M059J (cell line): ENCODE measurements at places on chromosomes 11 and 22. TPM values are rescaled to one million over a fixed set of nuclear protein-coding genes. Genes with fewer than 3 reads are reported as not detected.
A peak's percentile ranks its signal among the peaks of the same experiment; 100 is the strongest.

DNA sequence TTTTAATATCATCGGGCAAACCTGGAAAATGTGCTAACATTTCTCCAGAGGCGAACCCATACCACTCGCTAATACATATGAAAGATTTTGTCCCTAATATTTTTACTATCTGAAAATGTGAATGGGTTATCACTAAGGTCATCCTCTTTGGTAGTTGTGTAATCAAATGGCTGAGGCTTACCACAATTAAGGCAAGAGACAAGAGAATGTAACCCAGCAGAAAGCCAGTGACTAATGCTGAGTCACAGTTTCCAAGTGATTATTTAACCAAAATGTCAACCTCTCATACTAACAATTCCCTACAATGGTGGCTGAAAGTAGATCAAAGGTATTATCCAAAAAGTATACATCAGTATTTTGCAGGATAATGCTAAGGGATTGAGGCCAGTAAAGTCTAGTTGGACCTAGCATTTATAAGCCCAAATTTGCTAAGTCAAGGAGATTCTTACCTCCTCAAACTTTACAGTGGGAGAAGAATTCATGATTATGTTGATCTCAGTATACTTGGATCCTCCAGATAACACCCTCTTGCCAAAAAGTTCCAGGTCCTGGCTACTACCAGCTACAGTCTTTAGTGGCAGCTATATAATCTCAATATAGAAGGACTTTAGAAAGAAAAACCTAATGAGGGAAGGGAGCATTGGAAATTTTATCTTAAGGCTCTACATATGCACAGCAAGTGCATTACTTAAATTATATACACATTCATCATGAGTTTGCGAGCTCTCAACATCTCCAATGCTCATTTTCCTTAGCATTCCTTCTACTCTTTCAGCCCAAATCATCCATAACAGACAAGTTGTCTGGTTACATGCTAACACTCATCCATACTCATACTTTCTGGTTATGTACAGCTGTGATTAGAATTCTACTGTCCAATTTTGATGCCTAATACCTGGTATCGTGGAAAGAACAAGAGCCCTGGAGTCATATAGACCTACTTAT is 25.4 kb downstream of the SIK3 start:
- DNase-seq, result peak; percentile 98

MS4A2 gene
- total RNA-seq, result not detected in 2 replicates

GRCh38 chr22:45552580-45553350 is 50.1 kb downstream of the FBLN1 start:
- peak; percentile 94 for DNase-seq

DBX1 gene
- total RNA-seq, result not detected in 2 replicates

- no peak for DNase-seq
These were observed 44.7 kb downstream of the NF2 start for GRCh38 chr22:29647954-29648737.

- DNase-seq, result peak; percentile 85
These were observed 448.0 kb downstream of the MIAT start for GRCh38 chr22:27105142-27106025.

TMEM191C gene
- total RNA-seq, result not detected in 2 replicates
